NCI-H2081 (cell line): ENCODE measurements at places on chromosomes 6 and 20.

DNA sequence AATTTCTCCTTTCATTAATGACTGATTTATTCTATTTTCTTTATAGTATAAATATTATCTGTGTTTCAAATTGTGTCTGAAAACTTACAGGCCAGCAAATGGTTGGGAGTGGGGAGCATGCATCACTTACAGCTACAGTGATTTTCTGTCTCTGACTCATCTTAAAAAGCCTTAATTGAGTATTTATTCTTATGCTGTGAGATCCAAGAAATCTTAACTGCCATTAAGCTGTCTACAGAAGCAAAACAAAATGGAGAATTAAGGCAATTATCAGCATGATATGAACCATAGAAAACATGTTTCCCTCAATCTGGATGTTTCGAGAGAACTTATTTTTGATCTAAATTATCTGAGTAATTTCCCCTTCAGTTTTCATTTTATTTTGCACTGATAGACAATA, 831.2 kb downstream of the KIF16B start:
- no peak for DNase-seq

- DNase-seq, result no peak
Measured at GRCh38 chr6:149266659-149267058, 50.9 kb upstream of the TAB2 start.

DNA sequence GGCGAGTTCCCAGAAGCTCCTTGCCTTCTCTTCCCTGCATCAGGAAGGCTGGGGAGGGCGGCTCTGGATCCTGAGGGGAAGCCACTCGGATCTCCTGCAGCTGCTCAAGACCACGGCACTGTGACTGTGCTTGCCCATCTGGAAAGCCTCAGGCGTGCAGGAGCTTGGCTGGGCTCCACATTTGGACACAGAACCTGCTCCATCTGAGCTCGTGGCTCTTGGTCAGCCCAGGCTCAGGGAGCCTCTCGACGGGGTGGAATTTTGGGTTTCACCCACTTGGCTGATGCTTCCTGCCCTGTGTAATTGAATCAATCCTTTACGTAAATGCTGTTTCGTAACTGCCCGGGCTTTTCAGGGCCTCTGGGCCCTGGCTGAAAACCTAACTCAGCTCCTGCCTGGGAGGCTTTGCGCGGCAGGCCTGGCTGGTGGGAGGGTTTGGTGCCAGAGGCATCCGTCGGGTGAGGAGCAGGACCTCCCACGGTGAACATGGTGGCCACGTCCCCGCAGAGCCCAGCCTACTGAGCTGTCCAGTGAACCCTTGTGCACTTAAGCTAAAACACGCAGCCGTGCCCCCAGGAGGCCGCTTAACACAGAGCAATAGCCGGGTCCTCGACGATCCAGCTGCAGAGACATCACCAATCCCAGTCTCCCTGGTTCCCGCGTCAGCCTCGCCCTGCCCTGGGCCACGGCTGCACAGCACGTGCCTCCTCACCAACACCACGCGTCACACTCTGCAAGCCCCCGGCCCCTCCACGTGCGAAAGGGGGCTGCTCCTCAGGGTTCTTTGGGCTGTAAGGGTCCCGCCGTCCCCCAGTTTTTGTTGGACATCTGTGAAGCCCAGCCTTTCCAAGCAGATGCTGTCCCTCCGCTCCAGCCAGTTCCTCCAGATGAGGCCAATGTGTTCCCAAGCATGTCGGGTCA, 241.0 kb downstream of the DLL1 start:
- DNase-seq, result no peak

DNA sequence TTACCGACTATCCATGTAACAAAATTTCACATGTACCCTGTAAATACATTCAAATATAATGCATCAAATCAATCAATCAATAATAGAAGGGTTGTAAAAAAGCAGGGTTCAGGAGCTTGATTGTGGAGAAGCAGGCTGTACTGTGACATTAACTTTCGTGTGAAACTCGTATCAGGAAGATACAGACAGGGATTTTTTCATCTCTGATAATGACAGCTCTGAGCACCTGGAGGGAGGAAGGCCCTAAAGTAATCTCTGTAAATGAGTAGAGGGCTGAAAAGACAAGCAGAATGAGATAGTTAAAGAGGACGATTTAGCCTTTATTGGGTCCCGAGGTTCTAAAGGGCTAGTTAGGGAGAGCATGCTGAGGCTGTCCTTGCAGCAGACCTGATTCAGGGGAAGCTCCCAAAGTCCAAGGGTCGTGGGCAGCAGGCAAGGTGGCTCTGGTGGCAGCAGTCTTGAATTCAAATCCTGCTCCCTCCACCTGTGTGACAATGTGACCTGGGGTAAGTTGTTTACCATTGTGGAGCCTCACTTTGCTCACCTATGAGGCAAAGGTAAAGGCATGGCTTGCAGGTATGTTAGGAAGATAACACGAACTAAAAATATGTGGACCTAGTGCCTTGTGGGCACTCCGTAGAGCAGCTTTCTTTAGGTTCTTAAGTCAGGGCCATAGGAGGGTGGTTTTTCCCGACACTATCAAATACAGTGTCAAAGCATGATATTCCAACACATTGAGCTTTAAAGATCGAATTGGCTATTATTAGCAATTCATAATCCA, 219.4 kb upstream of the MYLIP start:
- no peak for DNase-seq

GRCh38 chr6:54335871-54336270, 27.6 kb downstream of the TINAG start:
- DNase-seq, result no peak

DNA sequence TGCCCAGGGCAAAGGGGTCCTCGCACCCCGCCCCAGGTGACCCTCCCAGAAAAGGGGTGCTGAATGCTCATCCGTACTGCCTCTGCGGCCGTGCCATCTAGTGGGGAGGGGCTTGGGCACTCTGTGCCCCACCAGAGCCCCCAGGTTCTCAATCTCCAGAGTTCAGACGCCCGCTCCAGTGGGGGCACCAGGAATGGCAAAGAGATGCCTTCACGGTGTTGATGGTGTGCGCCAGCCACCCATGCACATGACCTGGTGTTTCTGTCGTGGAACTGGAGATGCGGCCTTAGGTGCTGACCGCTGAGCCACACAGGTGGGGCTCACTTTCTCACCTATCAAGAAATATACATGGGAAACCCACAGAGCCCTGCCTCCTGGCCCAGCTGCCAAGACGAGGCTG, 30.8 kb downstream of the GNAS-AS1 start:
- DNase-seq, result no peak

GRCh38 chr6:37965964-37966676, 146.6 kb downstream of the ZFAND3 start:
- no peak for DNase-seq

DNA sequence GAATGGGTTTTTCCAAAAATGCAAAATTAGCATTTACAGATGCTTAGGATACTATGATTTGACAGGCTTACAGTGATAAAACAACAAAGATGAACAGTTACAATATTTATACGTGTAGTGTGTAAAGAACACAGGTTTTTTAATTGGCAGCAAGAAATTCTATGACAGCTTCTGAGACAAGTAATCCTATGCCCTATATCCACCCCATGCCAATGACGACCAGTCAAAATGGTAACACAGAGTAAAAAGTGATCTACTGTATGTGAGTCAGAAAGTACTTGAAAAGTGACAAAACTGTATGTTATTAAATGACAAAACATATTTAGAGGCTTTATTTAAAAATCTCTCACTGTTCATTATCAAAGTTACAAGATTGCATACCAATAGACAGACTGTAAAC, 99.5 kb downstream of the PRDM1 start:
- DNase-seq, result no peak
